ENCODE measurements at places on chromosomes 7 and 10.

GRCh38 chr10:27041196-27041595, 59.1 kb downstream of the ANKRD26 start:
- DNase-seq: no peak

DNA sequence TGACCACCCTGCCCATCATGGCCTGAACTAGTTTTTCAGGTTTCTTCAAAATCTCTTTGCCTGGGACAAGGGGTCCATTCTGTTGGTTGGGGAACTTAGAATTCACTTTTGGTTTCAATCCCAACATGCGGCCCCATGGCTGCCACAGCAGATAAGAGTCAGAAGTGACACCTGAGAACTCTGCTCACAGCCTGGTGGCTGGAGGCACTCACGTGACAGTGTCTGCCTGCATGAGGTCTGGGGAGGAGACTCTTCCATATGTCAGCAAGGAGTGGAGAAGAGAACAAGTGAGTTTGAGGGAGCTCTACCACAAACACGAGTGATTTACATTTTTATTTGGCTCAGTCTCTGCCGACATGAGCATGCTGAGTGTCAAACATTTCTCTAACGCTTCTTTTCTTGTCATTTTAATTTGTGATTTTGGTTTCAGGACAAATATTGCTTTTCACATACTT, 370.4 kb downstream of the TNS3 start:
- no peak for DNase-seq

DNA sequence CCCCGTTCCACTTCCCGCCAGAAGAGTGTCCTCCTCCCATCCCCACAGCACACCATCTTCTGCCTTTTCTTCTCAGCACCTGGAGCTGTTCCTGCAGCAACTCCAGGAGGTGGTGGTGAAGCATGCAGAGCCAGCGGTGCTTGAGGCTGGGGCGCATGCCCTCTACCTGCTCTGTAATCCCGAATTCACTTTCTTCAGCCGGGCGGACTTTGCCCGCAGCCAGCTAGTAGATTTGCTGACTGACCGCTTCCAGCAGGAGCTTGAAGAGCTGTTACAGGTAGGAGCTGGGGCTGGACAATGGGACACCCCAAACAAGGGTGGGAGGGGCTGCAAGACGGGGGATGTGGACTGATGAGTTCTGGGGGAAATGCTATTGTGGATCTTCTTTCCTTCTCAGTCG, 19.1 kb upstream of the PVRIG start:
- DNase-seq: no peak

GRCh38 chr10:34430685-34431084, 384.4 kb downstream of the PARD3 start:
- no peak for DNase-seq

- no peak for DNase-seq
Observed at GRCh38 chr7:2595258-2595860, 36.4 kb upstream of the TTYH3 start.

GRCh38 chr10:104099941-104100340, 14.3 kb upstream of the COL17A1 start:
- no peak for DNase-seq

DNA sequence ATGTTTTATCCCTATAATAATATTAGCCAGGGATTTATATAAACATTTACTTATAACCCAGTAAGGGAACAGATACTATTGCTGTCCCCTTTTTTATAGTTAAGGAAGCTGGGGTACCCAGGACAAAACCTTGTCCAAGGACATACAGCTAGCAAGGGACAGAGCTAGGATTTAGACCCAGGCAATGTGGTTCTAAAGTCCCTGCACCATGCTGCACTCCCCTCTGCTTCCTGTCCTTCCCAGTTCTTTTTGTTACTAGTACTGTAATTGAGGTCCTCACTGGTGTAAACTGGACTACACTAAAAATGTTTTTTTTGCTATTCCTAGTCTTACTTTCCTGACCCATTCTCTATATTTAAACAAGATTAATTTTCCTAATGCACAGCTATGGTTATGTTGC, 16.6 kb downstream of the KLHDC10 start:
- no peak for DNase-seq

- peak; percentile 8 for DNase-seq
Observed at GRCh38 chr7:113086431-113086888, at the start of gene GPR85. Gene GPR85, minus strand, starts transcription at chr7:113086827. Its CDS starts 2,106 bp downstream, at chr7:113084721.

DNA sequence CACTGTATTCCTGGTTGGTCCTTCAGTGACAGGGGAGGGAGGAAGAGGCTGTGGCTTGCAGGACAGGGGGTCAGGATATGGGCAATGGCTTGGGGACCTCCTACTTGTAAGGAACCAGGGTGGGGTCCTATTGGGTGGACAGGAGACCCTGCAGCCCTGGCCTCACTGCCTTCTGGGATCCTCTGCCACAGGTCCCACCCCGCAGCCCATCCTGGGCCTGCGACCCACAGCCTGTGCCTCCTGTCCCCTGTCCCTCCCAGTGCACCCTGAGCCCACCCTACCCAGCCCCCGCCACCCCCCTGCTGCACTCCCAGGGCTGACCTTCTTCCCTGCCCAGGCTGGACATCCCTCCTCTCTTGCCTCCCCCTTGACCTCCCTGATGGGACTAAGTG, 58.7 kb upstream of the MYL10 start:
- DNase-seq: no peak

DNA sequence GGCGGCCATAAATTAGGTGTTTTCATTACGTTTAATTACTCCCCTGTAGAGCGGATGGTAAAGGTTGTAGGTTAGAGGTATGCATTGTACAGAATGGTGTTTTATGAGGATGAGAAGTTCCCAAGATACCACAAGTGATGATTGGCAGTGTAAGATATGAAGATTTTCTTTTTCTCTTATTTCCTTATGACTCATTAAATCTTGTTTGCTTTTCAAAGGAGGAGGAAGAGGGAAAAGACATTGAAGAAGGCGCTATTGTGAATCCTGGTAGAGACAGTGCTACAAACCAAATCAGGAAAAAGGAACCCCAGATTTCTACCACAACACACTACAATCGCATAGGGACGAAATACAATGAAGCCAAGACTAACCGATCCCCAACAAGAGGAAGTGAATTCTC, 133.9 kb downstream of the AASS start:
- no peak for DNase-seq

- no peak for DNase-seq
Observed at GRCh38 chr7:2646680-2647571, 15.1 kb downstream of the TTYH3 start.

DNA sequence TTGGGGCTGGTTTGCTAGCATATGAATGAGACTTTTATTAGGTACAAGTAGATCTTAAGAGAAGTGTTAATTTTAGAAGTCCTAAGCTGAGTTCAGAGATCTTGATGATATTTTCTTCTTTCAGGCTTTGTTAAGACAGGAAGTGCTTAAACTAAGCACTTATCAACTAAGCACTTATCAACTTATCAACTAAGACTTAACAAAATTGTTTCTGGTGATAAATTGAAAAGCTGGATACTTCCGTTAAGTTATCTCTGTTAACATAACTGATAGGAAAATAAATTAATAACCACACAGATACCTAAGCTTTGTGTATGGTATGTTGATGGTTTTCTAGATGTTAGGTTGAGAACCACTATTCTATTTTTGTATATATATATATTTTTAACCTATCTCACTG, 113.7 kb downstream of the PHTF2 start:
- DNase-seq: no peak

GRCh38 chr10:17483079-17483478, 28.7 kb upstream of the ST8SIA6 start:
- no peak for DNase-seq

DNA sequence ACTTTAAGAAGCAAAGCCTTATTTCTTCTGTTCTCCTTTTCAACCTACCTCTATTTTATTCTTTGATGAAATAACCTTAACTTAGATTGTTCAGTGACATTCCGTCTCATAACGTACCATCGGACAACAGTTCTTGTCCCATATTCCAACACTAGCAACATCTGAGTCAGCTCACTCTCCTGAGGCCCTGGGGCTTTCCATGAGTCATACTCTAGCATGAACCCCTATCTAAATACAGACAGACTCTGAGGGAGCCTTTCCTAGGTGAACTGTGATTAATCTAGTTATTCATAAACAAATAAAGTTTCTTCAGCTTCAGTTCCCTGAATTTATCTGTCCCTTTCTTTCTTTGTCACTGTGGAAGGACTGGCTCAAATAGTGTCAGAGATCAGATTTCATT, 168.7 kb upstream of the LYZL1 start:
- DNase-seq: no peak

- no peak for DNase-seq
Observed at GRCh38 chr10:120732643-120733313, 118.4 kb upstream of the WDR11 start.

DNA sequence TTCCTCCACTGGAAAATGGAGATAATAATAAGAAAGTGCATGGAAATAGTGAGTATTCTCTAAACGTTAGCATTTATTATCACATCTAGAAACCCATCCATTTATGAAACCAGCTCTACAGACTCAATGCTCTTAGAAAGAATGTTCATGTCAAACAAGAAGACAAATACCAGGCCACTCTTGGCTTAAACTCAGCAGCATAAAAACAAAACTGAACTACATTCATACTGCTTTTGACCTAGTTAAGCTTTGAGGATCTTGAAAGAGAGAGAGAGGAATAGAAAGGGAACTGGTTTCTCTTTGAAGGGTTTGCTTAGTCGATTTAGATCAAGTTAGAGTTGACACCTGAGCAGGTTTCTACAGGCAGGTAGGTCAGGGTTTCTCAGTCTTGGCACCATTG, 332.9 kb upstream of the PRKCQ start:
- DNase-seq: no peak
